Glomerular endothelial cell (primary cell): ENCODE measurements at places on chromosomes 1 and 21.

DNA sequence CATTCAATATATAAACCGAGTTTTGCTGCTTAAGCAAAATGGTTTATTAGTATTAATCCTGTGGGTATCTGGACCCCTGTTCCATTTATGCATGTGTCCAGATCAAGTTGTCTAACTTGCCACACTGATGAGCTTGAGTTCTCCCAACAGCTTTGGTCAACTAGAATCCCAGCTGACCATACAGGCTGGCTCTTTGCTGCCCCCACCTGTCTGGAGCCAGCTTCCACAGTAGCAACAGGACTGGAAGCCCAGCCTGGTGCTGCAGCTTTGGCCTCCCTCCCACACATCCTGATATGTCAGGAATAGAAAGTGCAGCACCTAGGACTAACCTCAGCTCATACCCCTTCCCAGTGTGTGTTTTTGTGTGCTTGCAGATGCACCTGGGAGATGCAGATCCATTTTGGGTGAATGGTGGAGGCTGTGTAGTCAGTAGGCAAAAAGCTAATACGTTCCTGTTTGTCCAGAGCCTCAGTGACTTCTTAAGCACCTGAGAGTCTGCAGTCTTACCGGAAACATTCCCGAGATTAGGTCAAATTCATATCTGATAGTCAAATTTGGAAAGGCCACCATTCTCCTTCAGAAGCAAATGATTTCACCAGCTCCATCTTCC lies 40.9 kb upstream of the BEND5 start:
- no peak for DNase-seq

- DNase-seq: no peak
Measured at GRCh38 chr1:19006000-19006399, 49.5 kb upstream of the IFFO2 start.

DNA sequence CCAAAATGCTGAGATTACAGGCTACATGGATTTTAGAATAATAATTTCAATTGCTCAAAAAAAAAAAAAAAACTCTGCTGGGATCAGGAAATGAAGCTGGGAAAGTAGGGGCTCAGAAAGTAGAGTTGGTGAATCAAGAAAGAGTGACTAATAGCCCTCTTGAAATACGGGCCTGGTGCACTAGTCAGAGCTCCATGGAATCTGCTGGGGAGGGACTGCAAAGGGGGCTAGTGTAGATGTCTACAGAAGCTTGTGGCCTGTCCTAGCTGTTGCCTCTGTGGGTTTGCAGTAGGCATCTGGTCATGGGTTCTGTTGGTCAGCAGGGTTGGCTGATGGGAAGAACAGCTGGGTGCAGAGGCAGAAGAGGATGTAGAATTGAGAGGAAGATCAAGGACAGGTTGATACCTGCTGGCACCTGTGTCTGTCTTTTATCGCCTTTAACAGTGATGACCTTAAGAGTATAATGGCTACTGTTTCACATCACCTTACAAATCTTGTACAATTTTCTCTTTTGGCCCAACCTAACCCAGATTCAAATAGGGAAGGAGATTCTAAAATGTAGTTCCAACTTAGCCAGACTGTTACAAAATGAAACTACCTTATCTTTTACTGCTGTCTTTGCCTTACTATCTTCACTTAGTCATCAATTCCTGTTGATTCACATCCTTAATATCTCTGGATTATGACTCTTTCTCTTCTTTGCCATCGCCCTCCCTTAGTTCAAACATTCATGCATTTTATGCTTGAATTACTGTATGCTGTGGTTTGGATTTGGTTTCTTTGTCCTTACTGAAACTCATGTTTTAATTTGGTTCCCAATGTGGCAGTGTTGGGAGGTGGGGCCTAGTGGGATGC lies 126.2 kb downstream of the GIPC2 start:
- no peak for DNase-seq

DNA sequence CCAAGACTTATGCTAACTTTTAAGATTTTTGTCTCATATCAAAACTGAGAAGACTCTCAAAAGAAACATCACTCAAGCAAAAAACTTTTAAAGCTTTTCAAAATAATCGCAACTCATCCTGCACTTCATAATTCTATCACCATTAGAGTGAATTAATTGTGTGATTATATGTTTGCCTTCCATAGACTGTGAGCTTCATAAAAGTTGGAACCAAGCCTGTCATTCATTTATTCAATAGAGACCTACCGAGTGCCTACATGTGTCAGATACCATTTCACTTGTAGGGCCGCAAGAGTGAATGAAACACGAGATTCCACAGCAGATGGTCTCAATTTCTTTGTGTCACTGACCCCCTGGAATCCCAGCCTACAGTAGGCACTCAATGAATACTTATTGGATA lies 106.4 kb downstream of the RHOU start:
- DNase-seq: no peak

GRCh38 chr1:182625719-182626504 lies 21.7 kb upstream of the RGS16 start:
- no peak for DNase-seq

GRCh38 chr1:29356663-29357062 lies 120.3 kb downstream of the PTPRU start:
- DNase-seq: no peak

DNA sequence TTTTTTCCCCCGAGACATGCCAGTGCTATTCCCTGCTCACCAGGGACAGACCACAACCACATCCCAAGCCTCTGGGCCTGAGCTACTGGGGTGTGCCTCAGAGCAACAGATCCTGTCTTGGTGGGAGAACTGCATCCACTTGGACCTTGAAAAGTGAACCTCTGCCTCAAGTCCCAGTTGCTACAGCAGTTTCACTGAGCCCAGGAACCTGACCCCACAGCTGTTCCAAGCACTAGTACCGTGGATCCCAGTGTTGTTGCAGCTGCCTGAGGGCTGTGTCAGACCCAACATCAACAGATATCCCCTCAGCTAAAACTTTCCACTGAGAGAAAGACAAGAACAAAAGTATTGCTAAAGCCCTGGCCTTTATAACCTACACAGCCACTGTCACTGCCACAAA lies 373.0 kb downstream of the PLPP3 start:
- no peak for DNase-seq

GRCh38 chr1:214361636-214362035 lies 80.7 kb downstream of the SMYD2 start:
- no peak for DNase-seq
